ENCODE measurements at places on chromosomes 3 and 15.

DNA sequence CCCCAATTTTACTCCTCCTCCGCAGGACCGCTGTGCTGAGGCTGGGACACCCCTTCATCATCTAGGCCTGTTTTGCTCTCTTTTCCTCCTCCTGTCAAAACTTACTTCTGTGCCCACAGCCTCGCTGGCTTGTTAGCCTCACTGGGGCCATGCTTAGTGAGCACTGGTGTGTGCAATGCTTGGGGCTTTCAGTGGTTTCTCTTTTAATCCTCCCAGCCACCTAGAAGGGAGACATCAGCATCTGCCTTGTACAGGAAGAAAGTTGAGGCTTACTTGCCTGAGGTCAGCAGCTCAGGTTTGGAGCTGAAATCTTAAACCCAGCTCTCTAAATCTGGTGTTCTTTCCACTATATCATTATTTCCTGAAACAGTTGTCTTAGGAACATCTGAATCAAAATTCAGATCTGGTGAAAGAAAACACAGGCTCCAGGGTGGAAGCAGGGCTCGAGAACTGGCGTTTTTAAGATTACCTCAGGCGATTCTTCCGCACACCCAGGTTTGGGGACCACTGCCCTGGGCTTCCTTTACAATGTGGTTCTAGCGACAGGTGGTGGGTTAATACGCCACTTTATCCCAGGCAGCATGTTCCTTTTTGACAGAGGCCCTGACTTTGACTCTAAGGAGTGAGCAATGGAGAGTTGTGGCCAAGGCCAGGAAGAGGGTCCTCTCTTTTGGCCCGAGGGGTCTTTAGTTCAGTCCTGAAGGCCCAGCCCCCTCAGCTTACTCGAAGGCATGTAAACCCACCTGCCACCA, 3.8 kb downstream of the THSD4 start:
- DNase-seq, result no peak

DNA sequence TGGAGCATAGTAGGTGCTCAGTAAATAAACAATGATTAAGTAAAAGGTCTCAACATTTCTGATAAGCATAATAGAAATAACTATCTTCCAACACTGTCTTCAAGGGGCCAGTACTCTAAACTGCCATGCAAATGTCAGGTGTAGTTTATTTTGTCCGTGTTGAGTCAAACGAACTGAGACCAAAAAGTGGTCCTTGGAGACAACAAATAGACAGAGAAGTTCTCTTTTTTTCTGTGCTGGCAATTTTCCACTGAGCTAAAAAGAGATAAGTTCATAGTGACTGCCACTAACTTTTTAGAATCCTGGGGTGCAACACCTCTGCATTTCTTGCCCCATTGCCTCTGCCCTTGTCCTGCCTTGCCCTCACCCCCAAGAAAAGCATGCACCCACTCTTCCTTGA, 14.7 kb upstream of the MBNL1 start:
- DNase-seq, result no peak

DNA sequence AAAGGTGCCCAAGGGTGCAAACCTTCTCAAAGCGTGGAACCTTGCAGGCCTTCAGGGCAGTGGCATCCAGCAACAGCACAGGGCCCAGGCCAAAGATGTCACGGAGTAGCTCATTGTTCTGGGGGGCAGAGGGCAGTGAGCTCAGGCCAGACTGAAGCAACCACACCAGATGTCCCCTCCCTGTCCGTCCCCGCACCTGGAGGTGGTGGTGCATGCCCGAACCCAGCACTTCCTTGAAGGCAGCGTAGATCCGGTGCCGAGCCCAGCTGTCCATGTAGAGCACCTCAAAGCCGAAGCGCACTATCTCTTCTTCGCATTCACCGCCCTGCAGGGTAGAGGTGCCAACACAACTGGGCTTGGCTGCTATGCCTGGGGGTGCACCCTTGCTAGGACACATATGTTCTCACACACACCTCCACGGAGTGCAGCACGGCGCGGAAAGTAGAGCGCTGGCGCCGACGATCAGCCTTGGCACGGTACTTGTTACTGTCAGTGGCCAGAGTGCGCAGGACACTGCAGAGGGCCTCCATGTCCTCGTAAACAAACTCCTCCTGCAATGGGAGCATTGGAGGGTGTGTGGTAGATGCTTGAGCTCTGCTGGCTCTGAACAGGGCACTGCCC, 3.7 kb downstream of the IFRD2 start:
- DNase-seq, result no peak

- DNase-seq, result no peak
These were observed 12.3 kb downstream of the KY start for GRCh38 chr3:134638385-134639030.

All from EH (cell line).